ENCODE measurements at places on chromosomes 11 and 22.

DNA sequence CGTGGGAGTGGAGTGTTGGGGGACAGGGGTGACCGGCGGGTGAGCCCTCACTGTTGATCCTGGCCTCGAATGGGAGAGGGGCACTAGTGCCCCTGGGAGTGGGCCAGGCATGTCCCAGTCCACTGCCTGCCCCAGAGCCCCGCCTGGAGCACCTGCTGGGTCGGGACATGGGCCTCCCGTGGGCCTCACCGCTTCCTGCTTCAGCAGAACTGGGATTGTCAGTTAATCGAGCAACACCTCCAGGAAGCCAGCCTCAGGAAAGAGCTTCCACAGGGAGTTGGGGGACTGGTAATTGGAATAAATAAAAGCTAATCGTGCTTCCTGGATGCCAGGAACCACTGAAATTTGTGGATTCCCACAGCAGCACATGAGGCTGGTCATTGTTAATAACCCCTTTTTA lies 43.8 kb downstream of the PARVB start:
- DNase-seq = no peak

GRCh38 chr11:130601764-130602460 lies 153.5 kb downstream of the ADAMTS15 start:
- DNase-seq = no peak

DNA sequence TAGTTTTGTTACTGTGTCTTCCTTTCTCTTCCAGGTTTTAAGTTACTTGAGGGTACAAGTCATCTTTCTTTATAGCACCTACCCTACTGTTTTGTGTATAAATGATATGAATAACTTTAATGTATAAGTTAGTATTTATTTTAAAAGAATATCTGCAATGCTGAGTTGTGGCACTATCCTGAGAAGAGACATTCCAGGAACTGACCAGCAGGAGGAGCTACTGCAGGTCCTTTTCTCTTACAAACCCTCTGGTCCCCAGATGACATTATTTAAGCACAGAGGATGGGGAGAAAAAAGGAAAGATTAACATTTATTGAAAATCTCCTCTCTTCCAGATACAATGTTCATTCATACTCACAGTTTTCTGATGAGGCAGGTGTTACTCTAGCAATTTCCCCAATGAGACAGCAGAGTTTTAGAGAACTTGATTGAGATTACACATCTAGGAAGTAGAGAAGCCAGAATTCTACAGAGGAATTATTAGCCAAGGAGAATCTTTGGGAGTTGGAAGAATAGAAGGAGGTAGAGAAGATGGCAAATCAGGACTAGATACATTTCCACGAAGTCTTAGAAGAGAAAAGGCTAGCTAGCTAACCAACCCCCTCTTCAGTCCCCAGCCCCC lies 541.2 kb upstream of the API5 start:
- DNase-seq = no peak

DNA sequence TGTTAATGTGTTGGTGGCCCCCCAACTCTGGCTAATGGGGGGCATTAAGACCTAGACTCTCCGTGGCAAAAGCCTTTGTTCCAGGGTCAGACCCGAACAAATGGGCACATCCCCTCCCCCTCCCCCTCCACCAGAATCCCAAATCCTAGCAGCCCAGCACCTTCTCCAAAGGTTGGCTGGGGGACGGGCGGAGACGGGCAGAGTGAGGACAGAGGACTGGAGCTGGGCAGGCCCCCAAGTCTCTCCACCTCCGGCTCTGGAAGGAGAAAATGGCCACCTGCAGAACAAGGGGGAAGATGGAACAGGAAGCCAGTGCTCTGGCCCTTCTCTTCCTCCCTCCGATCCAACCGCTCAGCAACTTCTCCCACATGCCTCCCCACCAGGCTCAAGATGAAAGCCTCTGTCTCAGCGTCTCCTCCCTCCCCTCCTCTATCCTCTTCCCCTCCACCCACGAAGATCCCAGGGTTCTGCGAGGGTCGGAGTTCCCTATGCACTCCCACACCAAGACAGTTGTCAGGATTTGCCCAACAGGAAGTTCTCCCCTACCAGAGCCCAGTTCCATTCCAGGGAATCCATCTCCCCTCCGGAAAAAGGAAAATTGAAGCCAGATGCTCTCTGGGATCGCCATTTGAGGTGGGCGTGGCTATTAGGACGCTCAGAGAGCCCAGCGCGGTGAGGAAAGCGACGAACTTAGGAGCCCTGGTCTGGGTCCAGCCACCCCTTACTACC lies 20.1 kb downstream of the ADA2 start:
- no peak for DNase-seq

GRCh38 chr22:42960531-42961399 lies 54.2 kb downstream of the PACSIN2 start:
- DNase-seq = no peak

DNA sequence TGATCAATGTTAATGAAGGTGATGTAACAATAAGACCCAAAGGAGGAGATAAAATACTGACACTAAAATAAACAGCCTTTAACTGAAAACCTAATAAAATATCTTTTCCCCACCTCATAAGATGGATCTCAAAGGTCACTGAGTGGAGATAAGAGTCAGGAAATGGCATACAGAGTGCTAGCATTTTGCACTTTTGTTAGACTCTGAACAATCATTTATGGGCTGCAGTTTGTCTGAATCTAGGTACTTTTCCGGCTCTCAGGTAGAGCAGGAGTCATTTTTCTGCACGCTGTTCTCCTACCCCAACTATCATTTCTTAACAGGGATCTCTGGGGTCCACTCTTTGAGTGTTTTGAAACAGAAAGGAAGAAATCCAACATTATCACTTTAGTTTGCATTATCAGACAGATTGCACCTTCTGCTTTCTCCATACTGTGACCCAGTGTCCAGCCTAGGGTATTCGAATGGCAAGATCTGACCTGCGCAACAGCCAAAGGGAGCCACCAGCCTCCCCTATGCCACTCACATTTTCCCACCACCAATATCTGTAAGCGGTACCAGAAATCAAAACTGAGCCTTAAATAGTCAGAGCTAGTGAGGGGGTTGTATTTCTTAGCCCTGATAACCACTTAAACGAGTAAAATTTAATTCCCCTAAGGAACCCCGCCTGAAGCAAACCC lies 863 bp downstream of the SIAE start:
- DNase-seq = no peak

DNA sequence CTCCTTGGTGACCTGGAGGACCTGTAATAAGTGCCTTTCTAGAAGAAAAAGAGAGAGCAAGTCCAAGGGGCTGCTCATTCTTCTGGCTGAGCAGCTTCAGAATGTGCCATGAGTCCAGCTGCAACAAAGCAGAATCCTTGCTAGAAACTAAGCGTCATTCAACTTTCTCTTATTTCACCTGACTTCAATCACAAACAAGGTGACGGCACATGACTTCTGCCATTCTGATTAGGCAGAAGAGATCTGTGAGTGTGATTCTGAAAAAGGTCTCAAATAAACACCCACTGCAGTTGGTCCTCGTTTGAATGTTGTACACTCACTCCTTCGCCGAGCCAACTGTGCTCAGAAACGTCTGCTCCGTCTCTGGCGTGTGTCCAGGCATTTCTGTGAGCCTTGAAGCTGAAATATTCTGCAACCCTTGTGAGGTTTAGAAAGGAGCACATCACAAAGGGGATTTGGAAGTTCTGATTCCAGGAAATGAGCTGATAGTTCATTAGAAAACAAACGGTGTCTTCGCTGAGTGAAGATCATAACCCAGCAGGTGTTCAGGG lies 623.8 kb upstream of the KIRREL3 start:
- no peak for DNase-seq

DNA sequence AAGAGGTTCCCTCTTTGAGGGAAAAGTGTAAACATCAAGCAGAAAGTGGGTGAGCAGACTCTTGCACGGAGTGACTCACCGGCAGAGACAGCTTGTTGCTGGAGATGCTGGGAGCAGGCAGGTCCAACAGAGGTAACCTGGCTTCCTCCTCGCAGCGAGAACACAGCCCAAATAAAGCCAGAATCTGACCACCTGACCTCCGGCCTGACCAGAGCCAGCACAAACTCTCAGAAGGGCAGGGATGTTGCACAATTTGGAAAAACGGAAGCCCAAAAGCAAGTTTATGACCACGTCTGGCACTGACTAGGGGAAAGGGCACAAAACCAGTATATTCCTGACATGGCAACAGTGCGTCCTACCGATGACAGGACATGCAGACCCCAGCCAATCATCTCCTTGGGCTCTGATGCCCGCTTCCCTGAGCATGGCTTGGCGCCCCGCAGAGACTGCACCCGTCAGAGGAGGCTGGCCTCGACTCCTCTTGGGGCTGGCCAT lies 5.4 kb downstream of the SMCO4 start:
- DNase-seq = no peak

DNA sequence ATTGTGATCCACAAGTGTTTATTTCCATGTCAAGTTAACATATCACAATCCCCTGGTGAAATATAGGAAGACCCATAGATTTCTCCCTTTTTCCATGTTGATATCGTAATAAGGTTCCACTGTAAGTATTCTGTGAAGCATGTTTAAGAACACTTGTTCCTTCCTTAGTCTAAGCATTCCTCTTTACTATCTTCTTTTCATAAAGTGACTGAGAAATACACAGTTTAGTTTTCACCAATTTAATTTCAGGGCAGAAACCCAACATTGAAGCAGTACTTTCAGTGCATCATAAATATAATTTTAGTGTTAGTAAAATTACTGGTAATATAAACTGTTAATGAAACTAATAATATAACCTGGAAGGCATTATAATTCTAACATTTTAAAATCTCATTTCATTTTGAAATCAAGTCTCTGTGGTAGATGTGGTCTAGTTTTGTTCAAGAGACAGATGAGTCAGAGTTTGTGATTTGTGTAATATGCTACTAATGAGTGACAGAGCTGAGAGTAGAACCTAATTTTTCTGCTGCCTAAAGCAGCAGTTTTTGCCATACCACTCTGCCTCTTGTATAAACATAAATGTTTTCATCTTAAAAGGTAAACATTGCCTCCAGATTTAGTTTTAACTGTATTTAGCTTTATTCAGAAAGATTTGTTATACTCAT lies 79.4 kb downstream of the ATM start:
- no peak for DNase-seq

GRCh38 chr11:74388678-74389327 lies 9.4 kb downstream of the PGM2L1 start:
- DNase-seq = peak; percentile 30

DNA sequence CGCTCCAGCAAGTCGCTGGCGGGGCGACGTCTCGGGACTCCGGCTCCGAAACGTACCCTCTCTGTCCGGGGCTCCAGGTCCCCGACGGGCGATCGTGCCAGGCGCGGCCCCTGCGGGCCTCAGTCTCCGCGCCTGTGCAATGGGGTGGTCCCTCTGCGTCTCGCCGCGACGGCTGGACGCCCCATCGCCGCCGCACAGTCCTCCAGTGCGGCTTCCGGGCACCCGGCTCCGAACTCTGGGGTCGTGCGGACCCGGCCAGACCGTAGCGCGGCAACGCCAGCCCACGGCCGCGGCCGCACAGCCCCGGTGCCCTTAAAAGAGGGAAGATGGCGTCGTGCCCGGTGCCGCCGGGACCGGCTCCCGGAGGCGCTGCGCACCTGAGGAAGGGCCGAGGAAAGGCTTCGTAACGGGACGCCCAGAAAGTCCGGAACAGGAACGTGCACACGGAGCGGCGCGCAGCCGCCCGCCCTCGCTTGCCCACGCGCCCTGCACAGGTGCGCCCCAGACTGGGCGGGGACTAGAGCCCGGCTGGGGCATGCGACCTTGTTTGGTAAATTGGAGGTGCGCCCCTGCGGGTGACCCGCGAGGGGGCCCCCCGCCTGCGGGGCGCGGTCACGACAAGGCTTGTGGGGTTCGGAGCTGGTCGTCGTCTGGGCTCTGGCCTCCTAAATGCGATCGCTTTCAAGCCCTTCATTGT lies 525 bp downstream of the BIK start:
- no peak for DNase-seq

All from stimulated activated CD4-positive, alpha-beta T cell treated with anti-CD3 and anti-CD28 coated beads, Interleukin-1b, Interleukin-23, amount 100 ng/mL, for 1 hour (primary cell).